Daoy (cell line): ENCODE measurements at places on chromosomes 11 and 22. TPM values are rescaled to one million over a fixed set of nuclear protein-coding genes. Genes with fewer than 3 reads are reported as not detected.

The APOL2 gene
- total RNA-seq, result 43.7 and 51.4 TPM in 2 replicates

The LRRC56 gene
- total RNA-seq, result 0.11 and 0.60 TPM in 2 replicates

The CHRM1 gene
- not detected in 2 replicates for total RNA-seq

The RIMBP3C gene
- 1.2 TPM in 1 of 2 replicates, not detected in the other for total RNA-seq

The OR5P2 gene
- not detected in 2 replicates for total RNA-seq

The APOBEC3A gene
- total RNA-seq, result not detected in 2 replicates

The HEPN1 gene
- total RNA-seq, result not detected in 2 replicates

The CHRNA10 gene
- 0.27 and 0.86 TPM in 2 replicates for total RNA-seq

DNA sequence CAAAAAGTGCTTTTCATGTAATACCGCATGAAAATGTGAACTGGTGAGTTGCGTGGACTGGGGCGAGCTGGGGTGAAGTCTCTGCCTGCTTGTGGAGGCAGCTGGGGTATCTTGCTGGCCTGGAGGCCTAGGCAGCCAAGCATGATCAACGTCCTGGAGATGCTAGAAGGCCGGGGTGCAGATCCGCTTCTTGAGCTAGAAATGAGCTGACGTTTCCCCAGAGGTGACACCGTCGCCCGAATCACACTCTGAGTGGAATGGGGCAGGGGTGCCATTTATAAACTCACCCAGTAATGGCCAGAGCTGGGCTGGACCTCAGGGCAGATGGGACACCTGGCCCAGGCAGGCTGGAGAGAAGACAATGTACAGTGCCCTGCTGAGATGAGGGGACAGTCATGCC, 1513.0 kb downstream of the TBC1D22A start:
- DNase-seq, result no peak

DNA sequence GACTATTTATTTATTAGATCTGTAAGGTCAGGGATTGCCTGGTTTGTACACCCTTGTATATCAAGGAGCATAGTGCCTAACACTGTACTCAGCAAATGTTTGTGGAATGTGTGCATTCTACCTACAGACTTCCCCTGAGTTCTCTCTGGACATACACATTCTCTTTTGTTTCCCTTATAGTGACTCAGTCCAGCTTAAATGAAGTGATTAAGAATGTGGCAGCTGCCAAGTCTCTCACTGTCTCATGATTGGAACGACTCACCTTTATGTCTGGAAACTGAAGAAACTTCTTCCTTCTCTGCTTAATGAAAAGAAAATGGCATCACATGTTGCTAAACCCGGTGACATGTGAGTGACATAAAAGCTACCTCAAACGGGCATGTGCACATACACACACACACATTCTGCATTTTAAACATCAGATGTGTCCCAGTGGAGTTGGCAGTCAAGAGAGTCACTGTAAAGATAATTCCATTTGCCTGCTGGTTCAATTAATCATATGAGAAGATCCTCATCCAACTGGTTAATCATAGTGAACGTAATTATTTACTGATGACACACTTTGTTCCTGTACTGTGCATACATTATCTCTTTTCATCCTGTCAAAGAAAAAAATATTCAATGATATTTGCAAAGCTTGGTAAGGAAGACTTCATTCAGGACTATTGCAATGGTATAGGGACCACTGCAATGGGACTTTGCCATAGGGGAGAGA, 42.8 kb downstream of the GLYAT start:
- DNase-seq, result no peak

- DNase-seq, result no peak
These were observed 68.4 kb downstream of the ELFN2 start for GRCh38 chr22:37358917-37359316.

DNA sequence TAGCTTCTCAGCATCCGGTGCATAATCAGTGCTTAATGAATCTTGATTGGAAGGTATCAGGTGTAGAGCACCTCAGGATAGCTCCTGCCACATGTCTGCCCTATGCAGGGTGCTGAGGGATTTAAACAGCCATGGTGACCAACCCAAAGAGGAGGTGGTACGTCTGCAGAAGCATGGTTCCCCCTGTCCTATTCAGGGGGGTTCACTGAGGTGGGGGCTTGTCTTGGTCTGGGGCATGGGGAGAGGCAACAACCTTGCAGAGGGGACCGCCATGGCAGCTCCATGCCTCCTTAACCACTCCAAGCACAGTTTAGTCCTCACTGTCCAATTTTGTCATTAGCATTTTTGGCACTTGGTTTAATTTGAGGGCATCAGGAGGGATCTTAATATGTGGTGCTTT, 24.9 kb downstream of the UBE2L3 start:
- no peak for DNase-seq

DNA sequence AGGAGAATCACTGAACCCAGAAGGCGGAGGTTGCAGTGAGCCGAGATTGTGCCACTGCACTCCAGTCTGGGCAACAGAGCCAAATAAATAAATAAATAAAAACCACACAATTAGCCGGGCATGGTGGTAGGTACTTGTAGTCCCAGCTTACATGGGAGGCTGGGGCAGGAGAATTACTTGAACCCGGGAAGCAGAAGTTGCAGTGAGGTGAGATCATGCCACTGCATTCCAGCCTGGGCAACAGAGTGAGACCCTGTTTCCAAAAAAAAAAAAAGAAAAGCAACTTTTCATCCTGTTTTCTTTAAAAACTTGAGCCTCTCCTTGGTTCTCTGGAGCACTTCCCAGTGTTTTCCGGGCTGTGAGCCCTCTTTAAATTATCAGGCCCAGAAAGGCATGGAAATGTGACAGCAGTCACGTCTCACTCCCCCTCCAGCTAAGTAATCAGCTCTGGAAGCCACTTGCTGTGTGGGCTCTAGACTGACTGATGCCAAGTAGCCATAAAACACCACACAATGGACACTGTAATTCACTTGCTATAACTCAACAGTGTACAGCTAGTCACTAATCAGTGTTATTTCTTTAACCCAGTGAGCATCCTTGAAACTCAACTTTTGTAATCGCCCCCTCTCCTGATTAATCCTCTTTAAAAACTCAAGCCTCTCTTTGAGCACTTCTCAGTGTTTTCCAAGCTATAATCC, 13.0 kb upstream of the MCHR1 start:
- no peak for DNase-seq

DNA sequence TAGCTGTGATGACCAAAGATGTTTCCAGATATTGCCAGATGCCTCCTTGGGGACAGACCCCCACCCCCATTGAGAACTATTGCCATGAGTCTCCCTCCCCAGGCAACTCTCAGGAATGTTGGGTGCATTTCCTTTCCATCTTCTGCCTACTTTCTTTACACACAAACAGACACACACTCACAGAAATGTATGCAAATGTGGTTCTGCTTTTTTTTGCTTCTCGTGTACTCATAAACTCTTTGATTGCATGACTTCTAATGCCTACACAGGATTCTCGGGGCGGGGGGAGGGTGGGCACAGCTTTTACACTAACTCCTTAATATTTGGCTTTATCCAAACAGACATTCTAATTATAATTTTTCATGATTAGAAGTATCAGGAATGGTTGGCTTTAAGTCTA, 53.3 kb upstream of the SUSD2 start:
- no peak for DNase-seq

GRCh38 chr11:72741849-72742512, 10.2 kb downstream of the ARAP1 start:
- no peak for DNase-seq

- DNase-seq, result no peak
These were observed 17.9 kb downstream of the IGLL1 start for GRCh38 chr22:23562186-23562585.

DNA sequence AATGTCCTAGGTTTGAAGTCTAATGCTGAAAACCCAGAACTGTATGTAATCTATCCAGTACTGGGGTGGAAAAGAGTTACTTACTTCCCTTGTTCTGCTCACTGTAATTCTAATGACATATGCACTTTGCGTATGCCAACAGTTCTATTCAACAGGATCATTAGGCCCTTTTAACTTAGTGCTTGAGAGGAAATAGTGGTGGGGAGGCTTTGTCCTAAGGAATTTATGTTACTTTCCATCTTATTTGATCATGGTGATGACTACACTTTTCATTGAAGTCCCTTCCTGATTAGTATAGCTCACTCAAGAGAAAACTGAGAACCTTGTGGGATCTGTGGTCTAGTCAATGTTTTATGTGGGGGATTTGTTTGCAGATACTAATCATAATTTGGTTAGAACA, 348.2 kb downstream of the GUCY1A2 start:
- peak; percentile 35 for DNase-seq

DNA sequence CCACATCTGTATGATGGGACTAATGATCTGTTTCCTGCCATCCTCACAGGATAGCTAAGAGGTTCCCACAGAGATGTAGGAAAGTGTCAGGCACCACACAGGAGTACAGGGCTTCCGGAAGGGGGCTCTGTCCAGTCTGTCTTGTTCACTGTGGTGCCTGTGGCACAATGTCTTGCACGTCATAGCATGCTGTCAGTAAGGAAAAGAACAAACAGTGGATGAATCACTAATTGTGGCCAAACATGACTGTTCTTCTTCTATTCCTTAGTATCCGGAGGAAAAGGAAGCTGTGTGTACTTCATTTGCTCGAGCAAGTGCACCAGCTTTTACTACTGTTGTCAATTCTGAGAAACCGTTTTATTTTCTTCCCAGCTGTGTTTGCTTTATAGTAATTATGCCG, 73.4 kb upstream of the YWHAH start:
- DNase-seq, result peak; percentile 82

- no peak for DNase-seq
These were observed 57.2 kb downstream of the FOLH1 start for GRCh38 chr11:49151211-49151610.

- DNase-seq, result no peak
These were observed 7.4 kb downstream of the PLXNB2 start for GRCh38 chr22:50299785-50300619.

DNA sequence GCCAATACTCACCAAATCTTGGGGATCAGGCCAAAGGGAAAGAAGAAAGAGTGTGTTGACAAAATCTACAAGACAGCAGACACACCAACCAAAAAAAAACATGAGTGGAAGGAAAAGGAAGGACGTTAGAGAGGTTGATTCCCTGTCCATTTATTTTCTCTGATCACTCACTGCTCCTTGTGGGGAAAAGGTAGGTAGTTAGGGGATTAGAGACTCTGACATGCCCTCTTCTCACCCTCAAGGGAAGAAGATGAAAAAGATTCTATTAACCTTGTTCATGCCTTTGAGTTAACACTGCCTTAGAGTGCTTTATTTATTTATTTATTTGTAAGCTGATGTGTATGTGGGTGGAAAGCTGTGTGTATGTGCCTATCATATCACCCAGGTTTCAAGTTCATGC, at the start of gene OR52H1:
Gene OR52H1 (minus strand): TSS at position 101 of the 400 bp plus-strand sequence. CDS start 3,035 bp downstream, outside the sequence.
- no peak for DNase-seq

GRCh38 chr11:75146711-75147110, 4.2 kb upstream of the SLCO2B1 start:
- no peak for DNase-seq

DNA sequence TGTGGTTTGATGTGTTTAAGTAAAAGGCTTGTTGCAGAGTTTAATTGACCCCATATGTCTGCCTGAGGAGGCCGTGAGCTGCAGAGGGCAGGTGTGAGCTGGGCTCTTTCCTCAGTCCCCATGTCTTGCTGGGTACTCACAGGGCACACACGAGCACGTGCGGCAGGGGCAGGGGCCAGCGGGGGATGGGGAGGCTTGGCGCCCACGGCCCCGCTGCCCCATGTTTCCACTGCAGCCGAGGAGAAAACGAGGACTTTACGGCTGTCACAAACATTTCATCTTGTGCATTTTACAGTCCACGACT, 24.7 kb upstream of the CCDC188 start:
- no peak for DNase-seq

DNA sequence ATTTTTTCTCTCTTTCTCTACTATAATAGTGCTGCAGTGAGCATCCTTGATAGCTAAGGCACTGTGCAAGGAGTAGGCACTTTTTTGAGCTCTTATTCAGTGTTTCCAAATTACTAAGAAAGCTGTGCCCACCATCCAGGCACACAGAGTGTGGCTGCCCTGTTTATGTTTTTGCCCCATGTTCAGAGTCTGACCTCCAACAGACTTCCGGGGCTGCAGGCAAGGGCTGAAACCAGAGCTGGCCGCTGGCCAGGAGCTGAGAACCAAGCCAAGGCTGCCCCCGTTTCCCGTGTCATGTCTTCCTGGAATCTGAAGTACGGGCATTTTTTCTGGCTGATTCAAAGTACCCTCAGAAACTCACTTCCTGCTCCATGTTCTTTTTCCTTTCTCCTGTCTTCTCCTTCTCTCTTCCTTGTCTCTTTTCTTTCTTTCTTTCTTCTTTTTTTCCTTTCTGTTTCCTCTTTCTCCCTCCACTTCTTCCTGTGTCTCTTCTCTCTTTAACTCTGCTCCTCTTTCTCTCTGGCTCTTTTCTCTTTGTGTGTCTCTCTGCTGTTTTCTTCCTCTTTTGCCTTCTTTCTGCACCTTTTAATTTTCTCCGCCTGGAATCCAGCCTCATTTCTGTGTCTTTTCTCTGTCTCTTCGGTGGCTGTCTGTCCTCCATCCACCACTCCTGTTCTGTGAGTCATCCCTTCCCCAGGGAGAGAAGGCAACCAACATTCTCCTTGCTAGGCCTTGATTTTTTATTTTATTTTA, 17.0 kb upstream of the KCTD14 start:
- peak; percentile 95 for DNase-seq

- no peak for DNase-seq
These were observed 8.4 kb upstream of the TP53I11 start for GRCh38 chr11:44959064-44959463.

DNA sequence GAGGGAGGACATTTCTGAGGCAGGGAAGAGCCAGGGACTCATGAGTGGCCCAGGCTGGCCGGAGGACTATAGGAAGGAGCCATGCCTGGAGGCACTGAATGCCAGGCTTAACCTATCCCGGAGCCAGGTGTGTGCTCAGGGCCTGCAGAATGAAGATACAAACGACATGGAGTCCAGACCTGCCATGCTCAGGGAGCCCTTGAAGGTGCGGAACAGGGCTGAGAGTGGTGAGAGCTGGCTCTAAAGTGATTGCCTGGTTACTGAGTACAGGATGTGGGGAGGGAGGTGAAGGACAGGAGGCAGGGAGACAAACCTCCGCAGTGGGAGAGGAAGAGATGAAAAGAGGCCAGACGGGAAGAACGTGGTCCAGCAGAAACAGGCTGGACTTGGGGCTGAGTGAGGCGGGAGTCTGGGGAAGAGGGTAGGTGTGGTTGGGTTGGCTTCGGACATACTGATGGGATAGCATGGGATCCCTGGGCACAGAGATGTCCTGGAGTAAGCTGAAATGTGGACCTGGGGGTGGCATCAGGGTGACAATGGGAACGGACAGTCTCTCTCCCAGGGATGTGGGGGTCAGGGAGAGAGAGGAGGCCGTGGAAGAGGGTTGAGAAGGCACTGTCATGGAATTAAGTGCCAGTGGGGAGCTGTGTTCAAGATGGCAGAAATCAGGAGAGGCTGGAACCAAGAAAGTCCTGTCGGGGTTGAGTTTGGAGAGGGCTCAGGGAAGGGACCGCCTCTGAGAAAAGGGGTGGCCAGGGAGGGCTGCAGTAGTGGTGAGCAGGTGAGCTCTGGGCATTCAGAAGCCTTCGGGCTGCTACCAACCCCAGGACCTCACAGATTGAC, 1.5 kb upstream of the ANKRD13D start:
- no peak for DNase-seq

GRCh38 chr11:99537681-99538080, 516.9 kb downstream of the CNTN5 start:
- no peak for DNase-seq

DNA sequence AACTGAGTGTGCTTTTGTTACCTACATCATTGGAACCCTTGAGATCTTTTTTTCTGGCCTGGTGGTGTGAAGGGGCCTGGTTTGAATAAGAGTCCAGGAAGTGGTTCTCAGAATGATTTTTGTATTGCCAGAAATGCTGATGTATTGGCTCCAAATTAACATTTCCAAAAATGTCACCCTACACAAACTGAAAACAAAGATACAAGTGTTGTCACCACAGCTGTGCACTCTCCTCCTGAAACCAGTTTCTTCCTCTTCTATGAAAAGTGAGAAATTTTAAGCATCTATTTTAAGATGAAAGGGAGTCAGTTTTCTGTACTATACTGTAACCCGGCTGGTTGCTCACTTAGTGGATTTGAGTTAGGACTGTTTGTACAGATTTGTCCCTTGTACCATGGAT, 218.8 kb downstream of the PGR start:
- no peak for DNase-seq
